ENCODE measurements at places on chromosomes 5 and 9.
A peak's percentile ranks its signal among the peaks of the same experiment; 100 is the strongest.

- peak; percentile 58 for DNase-seq
Observed at GRCh38 chr9:36023260-36024048, 13.3 kb upstream of the RECK start.

DNA sequence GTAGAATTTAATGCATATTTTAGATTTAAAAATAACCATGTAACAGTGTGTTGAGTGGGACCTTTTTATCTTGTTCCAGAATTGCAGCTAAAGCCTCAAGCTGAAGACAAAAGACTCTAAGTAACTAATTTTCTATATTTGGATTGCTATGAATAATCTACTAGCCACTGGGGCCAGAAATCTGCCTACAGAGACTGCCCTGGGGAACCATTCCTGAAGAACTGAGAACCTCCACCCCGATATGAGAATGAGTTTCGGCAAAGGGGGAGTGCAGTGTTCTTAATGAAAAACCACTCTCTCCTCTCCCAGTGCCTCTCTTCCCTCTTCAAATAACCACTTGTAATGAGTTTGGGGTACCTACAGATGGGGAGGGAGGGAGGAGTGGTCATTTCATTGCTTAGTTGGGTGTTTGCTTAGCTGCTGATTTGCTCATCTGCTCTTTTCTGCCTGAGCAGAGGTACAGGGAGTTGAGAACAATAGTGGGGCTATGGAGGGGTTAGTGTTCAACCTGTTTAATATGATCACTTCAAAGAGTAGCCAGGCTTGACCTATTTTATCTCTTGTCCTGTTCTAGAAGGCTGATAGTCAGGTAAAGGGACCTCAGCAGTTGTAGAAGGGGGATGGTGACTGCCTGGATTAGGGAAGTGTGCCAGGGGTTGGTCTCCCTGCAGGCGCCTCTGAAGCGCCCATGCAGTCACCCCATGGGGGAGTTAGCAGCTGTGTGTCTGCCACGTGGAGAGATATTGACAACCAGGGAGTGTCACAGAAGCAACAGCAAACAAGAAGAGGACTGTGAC, 47.7 kb downstream of the ATG10 start:
- DNase-seq, result no peak

DNA sequence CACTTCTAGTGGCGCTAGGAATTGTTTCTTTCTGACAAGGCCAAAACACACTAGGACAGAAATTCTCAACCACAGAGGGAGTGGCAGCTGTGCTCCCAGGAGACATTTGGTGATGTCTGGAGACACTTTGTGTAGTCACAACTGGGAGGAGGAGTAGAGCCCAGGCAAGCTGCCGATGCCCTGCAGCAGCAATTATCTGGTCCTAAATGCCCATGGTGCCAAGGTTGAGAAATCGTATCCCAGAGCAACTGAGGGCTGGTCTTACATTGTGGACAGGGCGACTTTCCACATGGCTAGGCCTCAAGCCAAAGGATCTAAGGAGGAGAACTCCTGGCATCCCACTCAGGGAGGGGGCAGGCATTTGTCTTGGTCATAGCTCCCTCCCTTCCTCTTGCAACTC, 259.9 kb downstream of the GADD45G start:
- no peak for DNase-seq

DNA sequence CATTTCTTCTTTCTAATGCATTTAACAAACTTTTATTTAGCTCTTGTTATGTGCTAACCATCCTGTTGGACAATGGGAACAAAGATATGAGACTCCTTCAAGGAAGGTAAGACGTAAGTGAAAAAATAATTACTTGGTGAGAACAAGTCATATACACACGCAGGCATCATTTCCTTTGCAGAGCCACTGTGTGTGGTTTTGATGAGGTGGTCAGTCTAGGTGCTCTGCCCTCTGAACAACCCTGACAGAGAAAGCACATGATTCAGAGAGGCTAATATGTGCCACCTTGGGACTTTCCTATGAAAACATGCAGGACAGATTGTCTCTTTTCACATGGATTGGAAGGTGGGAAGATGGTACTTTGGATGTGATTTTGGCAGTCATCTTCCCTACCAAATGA, 1162.5 kb upstream of the DMAC1 start:
- DNase-seq, result no peak

- peak; percentile 38 for DNase-seq
Observed at GRCh38 chr5:154794525-154795234, 39.5 kb downstream of the LARP1 start.

GRCh38 chr5:37740331-37741066, 99.3 kb downstream of the GDNF start:
- peak; percentile 17 for DNase-seq

GRCh38 chr5:43753069-43753468, 150.1 kb downstream of the NNT start:
- DNase-seq, result no peak

GRCh38 chr5:131610198-131611063, 24.6 kb downstream of the RAPGEF6 start:
- DNase-seq, result peak; percentile 54

DNA sequence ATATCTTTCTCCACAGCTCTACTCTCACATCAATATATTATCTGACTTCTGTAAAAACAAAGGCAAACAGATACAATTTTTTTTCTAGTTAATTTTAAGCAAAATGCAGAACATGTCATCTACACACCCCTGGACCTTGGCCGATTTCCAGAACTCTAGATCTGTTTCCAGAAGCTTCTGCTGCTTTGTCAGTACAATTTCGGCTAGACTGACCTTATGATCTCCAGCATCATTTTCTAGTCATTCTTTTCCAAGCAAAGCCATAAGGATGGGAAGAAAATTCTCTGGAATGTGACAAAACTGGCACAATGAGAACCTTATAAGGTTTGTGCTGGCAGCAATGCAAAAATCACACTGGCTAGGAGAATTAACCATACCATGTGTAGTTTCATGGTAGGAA, 132.8 kb upstream of the MPDZ start:
- no peak for DNase-seq

- DNase-seq, result no peak
Observed at GRCh38 chr5:132184588-132184987, 43.1 kb downstream of the P4HA2 start.

DNA sequence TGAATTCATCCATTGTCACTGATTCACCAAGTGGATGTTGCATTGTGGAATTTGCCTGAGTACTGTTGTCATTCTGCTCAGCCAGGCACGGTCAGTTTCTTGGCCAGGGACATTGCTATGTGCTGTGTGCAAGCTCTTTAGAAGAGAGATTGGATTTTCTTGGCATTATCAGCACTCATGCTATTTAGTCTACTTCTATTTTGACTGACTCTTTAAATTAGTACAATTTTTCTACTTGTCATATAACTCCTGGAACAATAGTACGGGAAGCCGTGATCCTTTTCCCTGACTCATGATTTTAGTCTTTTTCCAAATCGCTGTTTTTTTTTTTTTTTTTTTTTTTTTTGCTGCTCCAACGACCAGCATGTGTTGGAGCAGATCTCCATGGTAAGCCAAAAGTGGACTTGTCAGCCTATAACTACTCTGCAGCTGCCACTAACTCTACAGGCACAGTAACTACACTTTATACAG, 129.7 kb downstream of the CDC42SE2 start:
- DNase-seq, result no peak

- DNase-seq, result no peak
Observed at GRCh38 chr9:15469406-15469805, 41.4 kb downstream of the PSIP1 start.

DNA sequence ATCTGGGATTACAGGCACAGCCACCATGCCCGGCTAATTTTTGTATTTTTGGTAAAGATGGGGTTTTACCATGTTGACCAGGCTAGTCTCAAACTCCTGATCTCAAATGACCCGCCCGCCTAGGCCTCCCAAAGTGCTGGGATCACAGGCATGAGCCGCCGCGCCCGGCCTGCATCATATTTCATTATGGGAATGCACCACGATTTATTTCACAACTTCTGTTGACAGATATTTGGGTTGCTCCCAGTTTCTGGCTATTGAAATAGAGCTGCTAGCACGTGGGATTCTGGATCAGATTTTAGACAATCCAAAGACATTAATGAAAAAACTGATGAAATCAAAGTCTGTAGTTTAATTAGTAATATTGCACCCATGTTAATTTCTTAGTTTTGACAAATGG, 48.4 kb upstream of the FUBP3 start:
- no peak for DNase-seq

GRCh38 chr9:136055715-136056545, 39.2 kb downstream of the NACC2 start:
- DNase-seq, result no peak

Measured in hepatic stellate cell (primary cell).